ENCODE measurements at places on chromosomes 12 and 14.

DNA sequence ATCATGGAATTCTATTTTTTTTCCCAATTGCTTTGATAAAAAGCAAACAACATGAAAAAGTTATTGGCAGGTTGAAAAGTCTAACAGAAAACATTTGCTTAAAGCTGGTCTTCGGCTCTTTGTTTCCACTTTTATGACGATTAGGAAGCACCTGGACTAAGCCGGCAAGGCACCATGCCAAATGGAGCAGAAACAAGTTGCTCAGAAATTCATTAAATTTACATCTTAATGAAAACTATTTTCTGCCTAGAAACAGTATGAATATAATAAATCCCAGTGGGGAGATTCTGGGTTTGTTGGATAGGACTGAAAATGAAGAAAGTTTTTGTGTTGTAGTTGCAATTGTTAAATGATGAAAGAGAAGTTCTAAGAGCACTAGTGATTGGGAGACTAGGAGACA is 51.4 kb upstream of the OR9K2 start:
- no peak for DNase-seq

DNA sequence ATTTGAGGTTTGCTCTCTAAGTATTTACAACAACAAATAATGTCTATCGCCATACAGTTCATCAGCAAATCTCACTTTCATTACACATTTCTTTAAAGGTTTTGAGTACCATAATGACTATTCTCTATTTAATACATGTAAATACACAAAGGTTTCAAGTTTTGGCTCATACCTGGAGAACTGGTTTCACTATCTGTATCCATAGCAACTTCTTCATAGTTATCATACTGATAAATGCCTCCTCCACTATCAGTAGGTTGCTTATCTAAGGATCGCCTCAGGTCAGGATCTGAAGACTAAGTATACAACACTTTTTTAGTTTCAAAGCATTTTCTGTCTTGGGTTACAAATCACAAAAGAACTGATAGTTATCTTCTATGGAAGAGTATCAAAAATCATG is 21.4 kb downstream of the ZFC3H1 start:
- DNase-seq = no peak

DNA sequence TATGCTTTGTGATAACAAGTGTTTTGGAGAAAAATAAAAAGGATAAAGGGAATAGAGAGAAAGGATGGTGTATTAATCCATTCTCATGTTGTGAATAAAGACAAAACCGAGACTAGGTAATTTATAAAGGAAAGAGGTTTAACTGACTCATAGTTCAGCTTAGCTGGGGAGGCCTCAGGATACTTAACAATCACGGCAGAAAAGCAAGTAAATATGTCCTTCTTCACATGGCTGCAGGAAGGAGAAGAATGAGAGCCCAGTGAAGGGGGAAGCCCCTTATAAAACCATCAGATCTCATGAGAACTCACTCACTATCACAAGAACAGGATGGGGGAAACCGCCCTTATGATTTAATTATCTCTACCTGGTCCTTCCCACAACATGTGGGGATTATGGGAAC is 18.1 kb upstream of the C12orf42 start:
- no peak for DNase-seq

- DNase-seq = no peak
Observed at GRCh38 chr12:95116773-95117172, 43.4 kb upstream of the NR2C1 start.

DNA sequence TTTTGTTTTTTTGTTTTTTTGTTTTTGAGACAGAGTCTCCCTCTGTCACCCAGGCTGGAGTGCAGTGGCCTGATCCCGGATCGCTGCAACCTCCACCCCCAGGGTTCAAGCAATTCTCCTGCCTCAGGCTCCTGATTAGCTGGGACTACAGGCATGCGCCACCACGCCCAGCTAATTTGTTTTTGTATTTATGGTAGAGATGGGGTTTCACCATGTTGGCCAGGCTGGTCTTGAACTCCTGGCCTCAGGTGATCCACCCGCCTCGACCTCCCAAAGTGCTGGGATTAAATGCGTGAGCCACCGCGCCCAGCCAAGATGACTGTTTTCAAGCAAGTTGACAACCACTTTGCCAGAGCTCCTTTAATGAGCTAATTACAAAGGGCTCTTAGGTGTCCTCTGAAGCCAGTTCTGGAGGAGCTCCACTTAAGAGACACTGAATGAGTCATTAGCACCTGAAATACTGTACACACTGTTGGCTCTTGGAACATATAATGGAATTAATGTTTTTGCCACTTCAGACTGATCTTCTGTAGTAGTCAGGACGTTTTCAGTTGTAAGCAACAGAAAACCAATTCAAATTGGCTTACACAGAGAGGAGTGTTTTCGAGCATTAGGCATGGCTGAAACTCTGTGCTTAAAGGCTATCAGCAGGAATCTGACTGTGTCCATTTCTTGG is 55.4 kb upstream of the MED13L start:
- no peak for DNase-seq

All from glomerular endothelial cell (primary cell).